Progenitor cell of endocrine pancreas (in vitro differentiated cells): ENCODE measurements at places on chromosomes 4 and X. TPM values are rescaled to one million over a fixed set of nuclear protein-coding genes. Genes with fewer than 3 reads are reported as not detected.

The ENPP6 gene
- not detected in 2 replicates for total RNA-seq

The NAAA gene
- total RNA-seq = 2.7 and 3.2 TPM in 2 replicates

The DCAF12L2 gene
- 1.1 and 1.3 TPM in 2 replicates for total RNA-seq

The BEX5 gene
- 24.0 and 26.8 TPM in 2 replicates for total RNA-seq

The GAGE12F gene
- total RNA-seq = not detected in 2 replicates

The TXK gene
- total RNA-seq = 1.3 and 3.0 TPM in 2 replicates

The TDO2 gene
- 0.46 and 1.00 TPM in 2 replicates for total RNA-seq

The TIMM17B gene
- 68.1 and 73.8 TPM in 2 replicates for total RNA-seq

The GPM6B gene
- 20.4 and 21.8 TPM in 2 replicates for total RNA-seq

The NKX3-2 gene
- 1.7 and 2.1 TPM in 2 replicates for total RNA-seq

The SPIN2A gene
- 1.8 and 2.2 TPM in 2 replicates for total RNA-seq

DNA sequence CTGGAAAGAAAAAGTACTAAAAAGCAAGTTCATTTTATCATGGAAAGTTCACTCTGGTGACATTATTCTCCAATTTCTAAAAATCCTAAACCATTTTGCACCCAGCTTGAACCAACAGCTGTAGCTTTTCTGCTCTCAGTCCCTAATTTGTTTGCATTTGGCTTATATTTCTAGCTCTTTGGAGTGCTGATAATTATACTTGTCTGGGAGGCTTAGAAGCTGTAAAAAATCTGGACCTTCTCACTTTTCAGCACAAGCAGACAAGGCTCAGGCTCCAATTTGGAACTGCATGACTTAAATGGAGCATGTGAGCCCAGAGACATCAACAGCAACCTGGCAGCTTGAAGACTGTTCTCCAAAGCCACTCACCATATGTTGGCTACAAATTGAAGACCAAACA lies 170.9 kb upstream of the PCDH18 start:
- no peak for DNase-seq

DNA sequence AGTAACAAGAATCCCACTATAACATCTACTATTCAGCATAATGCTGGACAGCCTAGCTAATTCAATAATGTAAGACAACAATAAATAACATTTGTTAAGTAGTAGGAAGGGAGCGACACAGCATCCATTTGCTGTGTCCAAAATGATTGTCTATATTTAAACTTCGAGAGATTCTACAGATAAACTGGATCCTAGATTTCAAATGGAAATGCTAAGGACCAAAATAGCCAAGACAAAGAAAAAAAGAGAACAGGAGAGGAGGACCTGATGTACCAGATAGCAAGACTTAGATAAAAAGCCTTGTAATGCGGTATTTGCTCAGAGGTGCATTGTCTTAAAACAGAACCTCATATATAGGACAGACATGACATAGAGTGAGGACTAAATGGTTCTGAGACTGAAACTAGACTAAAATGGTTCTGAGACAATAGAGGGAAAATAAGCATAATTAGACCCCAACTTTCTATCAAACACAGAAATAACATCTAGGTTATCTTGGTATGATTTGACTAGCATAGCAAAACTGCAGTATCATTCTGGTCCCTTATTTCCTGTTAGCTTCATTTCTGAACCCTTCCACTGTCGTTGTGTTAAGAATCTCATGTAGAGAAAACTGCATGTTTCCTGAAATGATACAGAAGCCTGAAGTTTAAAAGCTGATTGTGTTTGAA lies 3.8 kb downstream of the HPGDS start:
- no peak for DNase-seq

- no peak for DNase-seq
Measured at GRCh38 chr4:5710065-5710960, 688 bp upstream of the EVC start.

- DNase-seq = no peak
Measured at GRCh38 chr4:97762115-97762512, 381.2 kb downstream of the STPG2 start.

- no peak for DNase-seq
Measured at GRCh38 chr4:54587107-54587891, 70.5 kb upstream of the KIT start.

DNA sequence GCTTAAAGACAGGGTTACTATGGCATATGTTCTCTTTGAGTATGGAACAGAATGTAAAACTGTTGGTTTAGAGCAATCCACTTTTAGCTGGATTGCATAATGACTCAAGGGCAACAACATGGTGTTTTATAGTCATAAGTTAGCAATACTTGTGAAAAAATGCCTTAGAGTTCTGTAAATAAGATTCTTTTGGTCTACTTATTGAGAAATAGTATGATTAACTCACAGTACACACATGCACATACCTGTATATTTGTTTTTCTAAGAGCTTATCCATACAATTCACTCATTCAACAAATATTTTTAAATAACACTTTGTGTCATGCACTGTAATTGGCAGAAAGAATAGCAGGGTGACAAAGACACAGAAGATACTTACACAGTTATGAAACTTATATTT lies 1415.5 kb downstream of the PCDH7 start:
- no peak for DNase-seq

GRCh38 chrX:135481696-135482179 lies 38.7 kb upstream of the INTS6L start:
- no peak for DNase-seq

GRCh38 chr4:18524667-18525066 lies 503.1 kb upstream of the LCORL start:
- DNase-seq = no peak

DNA sequence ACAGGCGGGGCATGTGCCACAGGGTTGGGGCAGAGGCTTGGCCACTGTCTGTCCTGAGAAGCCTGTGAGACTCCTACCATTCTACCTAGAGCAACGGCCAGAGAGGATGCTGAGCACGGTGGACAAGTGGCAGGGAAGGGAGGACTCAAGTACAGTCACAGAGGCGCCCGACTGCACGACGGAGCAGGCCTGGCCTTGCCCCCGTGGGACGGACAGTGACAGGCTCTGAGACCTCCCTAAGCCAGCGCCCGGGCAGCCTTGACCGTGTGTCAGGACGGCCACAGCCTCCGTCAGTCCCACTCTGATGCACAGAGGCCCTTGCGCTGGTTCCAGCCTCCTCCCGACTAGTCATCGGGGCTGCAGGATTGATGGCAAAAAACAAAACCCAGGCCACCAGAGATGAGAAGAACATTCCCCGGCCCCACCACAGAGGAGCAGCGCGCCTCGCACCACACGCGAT lies 36.7 kb upstream of the MXD4 start:
- no peak for DNase-seq

GRCh38 chr4:72446353-72447055 lies 122.5 kb downstream of the ADAMTS3 start:
- no peak for DNase-seq

- no peak for DNase-seq
Measured at GRCh38 chr4:71665358-71665757, 118.5 kb downstream of the GC start.

GRCh38 chr4:139763672-139764071 lies 98.1 kb downstream of the MGST2 start:
- no peak for DNase-seq

GRCh38 chrX:16451334-16451733 lies 198.6 kb upstream of the S100G start:
- DNase-seq = no peak

- no peak for DNase-seq
Measured at GRCh38 chrX:131359611-131360010, 70.5 kb upstream of the IGSF1 start.

DNA sequence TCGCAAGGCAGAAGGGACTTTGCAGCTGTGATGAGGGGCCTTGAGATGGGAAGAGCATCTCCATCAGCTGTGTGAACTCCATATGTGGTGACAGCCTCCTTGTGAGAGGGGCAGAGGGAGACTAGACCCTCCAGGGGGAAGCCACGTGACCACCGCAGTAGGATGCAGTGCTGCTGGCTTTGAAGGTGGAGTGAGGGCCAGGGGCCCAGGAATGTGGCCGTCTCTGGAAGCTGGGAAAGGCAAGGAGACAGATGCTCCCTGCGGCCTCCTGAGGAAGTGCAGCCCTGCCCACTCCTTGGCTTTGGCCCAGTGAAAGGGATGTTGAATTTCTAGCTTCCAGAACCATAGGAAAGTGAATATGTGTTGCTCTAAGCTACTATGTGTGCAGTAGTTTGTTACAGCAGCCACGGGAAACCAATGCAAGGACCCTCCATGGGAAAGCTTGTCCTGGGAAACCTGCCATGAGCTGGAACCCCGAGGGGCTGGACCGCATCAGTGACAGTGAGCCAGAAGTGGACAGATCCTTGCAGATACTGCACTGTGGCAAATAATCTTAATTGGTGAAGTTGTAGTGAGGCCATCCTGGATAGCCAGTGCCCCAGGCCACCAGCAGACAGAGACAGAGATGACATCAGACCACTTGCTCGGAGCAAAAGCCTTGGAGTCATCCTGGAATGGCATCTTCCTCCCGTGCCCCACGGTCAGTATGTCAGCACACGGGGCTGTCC lies 35.4 kb upstream of the SORCS2 start:
- no peak for DNase-seq

- DNase-seq = no peak
Measured at GRCh38 chrX:38982370-38982769, 181.1 kb downstream of the MID1IP1 start.

DNA sequence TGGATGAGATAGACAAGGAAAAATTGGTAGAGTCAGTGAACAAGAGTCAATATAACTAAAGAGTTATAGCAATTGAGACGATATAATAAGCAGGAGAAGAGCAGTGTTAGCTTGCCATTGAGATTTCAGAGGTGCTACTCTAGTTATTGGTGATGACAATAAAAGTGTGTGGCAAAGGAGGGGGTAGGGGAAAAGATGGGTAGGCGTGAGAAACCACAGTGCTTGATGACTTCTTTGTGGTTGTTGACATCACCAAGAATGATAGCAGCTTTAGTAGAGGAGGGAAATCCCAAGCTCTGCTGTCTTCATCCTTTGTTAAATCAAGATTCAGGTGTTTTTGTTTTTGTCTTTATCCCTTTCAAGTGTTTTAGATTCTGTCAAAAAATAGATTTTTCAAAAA lies 179.9 kb upstream of the PPP3CA start:
- DNase-seq = no peak

DNA sequence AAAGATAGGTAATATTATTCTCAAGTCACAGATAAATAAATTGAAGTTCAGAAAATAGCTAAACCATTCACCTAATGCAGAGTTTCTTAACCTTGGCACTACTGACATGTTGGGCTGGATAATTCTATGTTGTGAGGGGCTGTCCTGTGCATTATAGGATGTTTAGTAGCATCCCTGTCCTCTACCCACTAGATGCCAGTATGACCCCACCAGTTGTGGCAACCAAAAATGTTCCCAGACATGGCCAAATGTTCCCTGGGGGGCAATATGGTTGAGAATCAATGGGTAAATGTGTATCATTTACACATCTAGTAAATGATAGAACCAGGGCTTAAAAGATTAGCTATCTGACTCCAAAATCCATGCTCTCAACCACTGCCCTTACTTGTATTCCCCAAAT lies 140.9 kb downstream of the COL4A6 start:
- DNase-seq = no peak

DNA sequence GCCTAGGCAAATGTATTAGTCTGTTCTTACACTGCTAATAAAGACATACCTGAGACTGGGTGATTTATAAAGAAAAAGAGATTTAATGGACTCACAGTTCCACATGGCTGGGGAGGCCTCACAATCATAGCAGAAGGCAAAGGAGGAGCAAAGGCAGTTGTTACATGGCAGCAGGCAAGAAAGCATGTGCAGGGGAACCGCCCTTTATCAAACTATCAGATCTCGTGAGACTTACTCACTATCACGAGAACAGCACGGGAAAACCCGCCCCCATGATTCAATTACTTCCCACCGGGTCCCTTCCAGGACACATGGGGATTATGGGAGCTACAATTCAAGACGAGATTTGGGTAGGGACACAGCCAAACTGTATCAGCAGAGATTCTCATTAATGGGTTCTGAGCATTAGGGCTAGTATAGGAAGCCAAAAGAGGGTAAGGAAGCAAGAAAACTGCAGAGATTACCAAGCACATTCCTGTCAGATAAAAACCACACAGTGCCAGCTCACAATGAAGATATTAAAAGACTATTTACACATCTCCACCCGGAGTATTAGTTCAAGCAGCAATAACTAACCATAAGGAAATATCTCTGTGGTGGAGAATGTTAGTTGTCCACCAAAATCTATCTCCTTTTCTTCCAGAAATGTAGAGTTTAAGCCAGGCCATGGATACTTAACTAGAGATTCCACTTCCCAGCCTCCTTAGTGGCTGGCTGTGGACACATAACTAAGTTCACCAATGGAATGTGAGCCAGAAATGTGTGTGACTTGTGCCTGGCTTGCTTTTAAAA lies 61.2 kb upstream of the HOPX start:
- DNase-seq = no peak

DNA sequence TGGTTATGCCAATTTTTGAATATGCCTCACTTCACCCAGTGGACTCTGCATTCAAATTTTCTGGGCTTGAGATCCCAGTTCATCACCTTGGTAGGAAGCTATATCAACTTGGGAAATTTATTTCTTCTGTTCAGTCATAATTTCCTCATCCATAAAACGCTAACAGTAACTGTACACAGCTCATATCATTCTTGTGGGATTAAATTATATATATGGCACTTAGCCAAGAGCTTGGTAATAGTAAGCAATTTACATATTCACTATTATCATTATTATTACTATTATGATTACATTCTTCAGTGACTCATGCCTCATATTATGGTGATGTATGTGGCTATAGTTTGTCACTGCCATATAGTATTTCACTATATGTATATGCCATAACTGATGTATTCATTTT lies 177.6 kb downstream of the CPE start:
- DNase-seq = no peak

- no peak for DNase-seq
Measured at GRCh38 chrX:136666088-136666487, 18.1 kb downstream of the CD40LG start.

DNA sequence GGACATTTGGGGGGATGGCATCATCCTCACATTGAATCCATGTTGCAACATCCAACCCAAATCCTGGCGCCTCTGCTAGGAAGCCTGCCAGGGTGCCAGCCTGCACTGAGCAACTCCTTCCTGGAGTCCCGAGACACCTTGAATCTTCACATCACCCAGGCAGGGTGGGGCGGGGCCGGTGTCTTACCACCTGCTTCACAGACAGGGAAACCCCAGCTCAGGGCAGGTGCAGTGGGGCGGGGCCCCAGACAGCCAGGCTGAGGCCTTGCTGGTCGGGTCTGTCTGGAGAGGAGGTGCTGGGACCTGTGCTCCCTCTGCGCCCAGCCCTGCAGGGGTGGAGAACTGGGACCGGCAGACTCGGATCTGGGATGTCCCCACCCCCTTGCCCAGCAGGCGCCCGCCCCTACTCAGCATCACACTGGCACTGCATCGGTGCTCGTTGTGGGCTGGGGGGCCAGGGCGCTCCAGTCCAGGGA lies 31.5 kb upstream of the HTRA3 start:
- no peak for DNase-seq

DNA sequence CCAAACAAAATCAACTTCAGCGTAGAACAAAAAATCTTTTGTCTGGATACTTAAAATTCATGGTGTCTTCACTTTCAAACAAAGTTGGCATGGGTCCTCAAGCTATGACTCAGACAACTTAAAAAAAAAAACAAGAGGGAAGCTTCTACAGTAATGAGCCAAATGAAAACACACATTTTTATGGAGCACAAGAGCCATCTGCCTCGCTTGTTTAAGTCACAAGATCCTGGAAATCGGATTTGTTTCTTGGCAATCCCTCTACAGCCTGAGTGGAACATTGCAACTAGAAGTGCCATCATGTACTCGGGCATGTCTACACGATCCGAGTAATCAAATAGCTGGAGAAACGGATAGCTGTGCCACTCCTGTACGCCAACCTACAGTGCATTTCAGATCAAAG lies 22.6 kb downstream of the LAMP2 start:
- no peak for DNase-seq
